ENCODE measurements at places on chromosomes 7 and 10. TPM values are rescaled to one million over a fixed set of nuclear protein-coding genes. Genes with fewer than 3 reads are reported as not detected.

DNA sequence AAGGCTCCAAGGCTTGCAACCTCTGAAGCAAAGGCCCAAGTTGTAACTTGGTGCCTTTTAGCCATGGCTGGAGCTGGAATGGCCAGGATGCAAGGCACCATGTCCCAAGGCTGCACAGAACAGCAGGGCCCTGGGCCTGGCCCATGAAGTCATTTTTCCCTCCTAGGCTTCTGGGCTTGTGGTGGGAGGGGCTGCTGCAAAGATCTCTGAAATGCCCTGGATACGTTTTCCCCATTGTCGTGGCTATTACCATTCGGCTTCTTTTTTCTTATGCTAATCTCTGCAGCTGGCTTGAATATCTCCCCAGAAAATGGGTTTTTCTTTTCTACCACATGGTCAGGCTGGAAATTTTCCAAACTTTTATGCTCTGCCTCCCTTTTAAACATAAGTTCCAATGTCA, 234.2 kb downstream of the CDK14 start:
- no peak for DNase-seq

FOXP2 gene
- polyA plus RNA-seq: 0.14 TPM

OR6B1 gene
- not detected for polyA plus RNA-seq

GRCh38 chr7:110119883-110120581, 970.9 kb upstream of the LRRN3 start:
- no peak for DNase-seq

DNA sequence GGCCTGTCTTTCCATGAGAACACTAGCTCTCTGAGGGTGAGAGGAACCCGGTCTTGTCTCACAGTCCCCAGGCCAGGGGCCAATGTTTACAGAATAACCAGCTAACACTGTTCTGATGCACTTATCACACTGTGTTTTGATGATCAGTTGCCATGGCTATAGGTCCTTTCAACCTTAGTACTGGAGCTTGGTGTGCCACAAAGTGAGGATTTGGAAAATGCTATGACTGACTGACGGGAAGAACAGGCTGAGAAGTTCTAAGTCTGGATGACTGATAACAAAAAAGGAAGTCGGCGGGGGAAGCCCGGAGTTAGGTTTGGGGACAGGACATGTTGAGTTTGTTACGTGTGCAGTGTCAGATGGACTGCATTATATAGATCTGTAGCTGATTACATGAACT, 141.8 kb downstream of the CTTNBP2 start:
- DNase-seq: no peak

DNA sequence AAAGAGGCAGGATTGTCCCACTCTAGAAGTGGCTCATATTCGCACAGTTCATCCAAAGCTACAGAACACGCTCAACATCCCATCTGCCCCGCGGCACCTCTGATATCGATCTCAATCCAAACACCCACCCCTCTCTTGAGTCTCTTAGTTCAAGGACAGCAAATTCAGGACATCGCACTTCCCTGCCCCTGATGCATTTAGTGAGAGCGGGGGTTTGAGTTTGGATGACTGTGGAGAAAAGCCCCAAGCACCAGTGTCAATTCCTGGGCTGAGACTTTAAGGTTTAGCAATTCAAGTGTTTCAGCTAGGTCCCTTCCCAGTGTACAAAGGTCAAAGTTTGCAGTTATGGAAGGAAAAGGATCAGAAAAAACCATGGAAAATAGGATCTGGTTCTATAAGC, 166.2 kb downstream of the LYZL1 start:
- DNase-seq: no peak

- DNase-seq: peak; percentile 34
Measured at GRCh38 chr7:127629268-127629854, 11.4 kb upstream of the PAX4 start.

- DNase-seq: no peak
Measured at GRCh38 chr10:1368842-1369171, 312.6 kb downstream of the WDR37 start.

GRCh38 chr10:72663971-72664370, 28.0 kb upstream of the MCU start:
- DNase-seq: no peak

GRCh38 chr10:69315100-69315542, 36.8 kb downstream of the HK1 start:
- no peak for DNase-seq

Data from thymus (tissue), 14 donors.